ENCODE measurements at places on chromosomes 1 and 21.

DNA sequence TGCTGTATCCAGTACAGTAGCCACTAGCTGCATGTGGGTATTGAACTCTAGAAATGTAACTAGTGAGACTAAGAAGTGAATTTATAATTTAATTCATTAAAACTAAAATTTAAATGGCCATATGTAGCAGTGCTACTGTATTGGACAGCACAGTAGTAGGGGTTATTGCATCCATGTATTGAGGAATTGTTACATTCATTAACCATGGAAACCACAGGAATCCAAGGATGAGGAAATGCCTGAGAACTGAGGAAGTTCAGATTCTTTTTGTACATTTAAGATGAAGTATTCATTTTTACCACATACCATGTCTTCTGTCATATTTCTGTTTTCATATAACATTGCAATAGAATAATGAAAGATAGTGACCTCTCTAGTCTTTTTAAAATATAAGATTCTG is 2.6 kb downstream of the MTF2 start:
- DNase-seq, result no peak

DNA sequence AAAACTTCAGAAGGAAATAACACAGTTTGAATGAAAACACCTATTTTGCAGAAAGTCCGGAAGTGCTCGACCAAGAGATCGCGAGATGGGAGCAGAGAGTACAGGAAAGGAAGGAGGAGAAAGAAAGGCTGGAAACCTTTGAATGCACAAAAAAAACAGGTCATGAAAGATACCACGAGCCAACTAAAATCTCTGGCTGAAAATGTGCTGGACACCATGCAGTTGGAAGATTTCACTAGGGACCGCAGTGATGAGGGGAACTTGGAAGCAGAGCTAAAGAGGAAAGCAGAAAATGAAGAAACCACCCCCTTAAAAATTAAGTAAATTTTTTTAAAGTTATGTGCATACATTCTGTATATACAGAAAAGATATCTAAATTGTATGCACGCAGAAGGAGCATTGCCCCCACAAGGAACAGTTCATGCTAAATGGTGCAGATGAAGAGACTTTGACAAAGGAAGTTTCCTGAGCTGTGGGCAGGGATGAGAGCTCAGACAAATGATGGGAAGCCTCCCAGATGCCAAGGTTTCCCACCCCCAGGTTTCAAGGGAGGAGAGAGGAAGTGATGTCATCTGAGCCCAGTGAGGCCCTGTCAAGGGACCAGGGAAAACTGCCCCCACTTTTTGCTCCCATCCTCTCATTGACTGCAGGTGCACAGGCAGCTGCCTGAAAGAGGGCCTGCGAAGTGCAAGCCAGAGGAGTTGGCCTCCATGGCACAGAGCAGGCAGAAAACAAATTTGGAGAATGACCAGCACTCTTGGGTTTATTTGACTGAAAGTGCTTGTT is 52.5 kb downstream of the ETS2 start:
- DNase-seq, result no peak

GRCh38 chr1:90201467-90202358 is 206.8 kb downstream of the ZNF326 start:
- DNase-seq, result no peak

DNA sequence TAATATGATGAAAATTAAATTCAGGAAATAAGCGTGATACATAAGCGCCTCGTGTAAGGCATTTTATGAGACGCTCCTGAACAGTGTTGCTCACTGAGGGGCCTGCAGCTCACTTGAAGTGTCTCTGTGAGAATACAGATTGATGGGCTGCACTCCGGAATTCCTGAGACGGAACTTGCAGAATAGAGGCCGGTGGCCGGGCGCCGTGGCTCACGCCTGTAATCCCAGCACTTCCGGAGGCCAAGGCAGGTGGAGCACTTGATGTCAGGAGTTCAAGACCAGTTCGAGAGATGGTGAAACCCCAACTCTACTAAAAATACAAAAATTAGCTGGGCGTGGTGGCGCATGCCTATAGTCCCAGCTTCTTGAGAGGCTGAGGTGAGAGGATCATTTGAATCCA is 49.5 kb upstream of the HNRNPU start:
- no peak for DNase-seq

GRCh38 chr1:51270751-51271150 is 34.7 kb downstream of the RNF11 start:
- no peak for DNase-seq

Measured in esophagus squamous epithelium (tissue), 5 donors.